ENCODE measurements at places on chromosomes 12 and 14. TPM values are rescaled to one million over a fixed set of nuclear protein-coding genes. Genes with fewer than 3 reads are reported as not detected.

Gene NOXRED1
- 1.0 TPM for total RNA-seq

Gene SLC17A8
- not detected for total RNA-seq

DNA sequence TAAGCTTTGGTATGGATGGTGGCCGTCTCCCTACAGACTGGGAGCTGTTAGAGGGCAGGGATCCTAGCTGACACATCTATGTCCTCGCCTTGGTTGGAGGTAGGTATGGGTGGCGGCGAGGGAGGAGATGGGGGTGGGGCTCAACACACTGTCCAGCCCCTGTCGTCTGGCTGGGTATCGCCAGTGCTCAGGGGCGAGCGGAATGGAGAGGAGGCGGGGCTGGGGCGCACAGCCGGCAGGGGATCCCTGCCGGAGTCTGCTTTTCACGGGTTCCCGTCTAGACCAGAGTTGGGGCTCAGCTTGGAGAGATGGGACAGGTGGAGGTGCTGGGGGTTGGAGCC lies 16.1 kb downstream of the TAMALIN start:
- peak; percentile 66 for DNase-seq

GRCh38 chr12:105331805-105332251 lies 1.3 kb downstream of the C12orf75 start:
- no peak for DNase-seq

DNA sequence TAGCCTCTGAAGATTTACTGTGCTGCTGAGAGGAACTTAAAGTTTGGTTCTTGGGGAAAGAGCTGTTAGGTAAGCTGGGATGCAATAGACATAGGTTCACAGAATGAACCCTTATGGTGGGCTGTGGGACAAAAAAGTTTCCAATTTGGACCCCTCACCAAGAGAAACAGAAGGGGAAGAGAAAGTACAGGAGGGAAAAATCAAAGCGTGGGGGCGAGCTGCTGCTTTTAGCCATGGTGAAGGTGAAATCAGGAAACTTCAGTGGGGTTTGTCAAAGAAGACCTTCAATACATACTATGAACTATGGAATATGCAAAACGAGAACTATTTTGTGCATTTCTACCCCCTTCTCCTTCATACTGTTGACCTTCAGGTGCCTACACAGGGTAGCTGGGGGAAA lies 10.6 kb upstream of the NINJ2 start:
- no peak for DNase-seq

DNA sequence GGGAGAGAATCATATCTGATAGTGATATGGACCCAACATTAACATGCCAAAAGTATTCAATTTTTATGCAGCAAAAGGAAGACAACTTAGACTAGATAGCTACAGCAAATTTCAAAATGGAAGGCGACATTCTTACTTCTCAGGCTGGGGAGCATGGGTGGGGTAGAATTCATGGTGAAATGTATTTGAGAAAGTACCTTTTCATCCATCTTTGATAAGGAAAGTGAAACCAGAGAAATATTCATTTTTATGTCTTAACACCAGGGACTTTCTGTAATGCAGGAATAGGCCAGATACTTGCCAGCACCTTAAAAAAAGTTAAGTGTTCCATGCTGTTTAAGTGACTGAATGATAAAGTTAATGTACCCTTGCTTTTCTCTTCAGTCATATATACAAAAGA lies 13.4 kb downstream of the BTG1 start:
- DNase-seq: no peak
